ENCODE measurements at places on chromosomes 2 and 18.

DNA sequence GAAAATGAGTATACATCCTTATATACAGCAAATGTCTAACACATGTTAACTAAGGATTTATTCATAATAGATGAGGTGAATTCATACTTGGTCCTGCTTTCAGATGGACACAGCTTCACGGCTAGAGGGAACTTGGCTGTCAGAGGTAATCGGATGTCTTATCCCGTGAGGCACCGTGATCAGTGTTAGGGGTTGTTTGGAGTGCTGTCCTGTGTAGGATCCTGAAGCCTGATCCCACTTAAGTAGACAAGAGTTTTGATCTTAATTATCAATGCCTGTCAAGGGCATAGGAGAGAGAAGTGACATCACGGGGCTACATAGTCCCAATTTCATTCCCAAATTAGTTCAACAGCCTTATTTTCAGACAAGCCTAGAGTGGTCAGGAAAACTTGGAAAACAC is 204.6 kb downstream of the RNF144A start:
- DNase-seq, result no peak

GRCh38 chr18:62073461-62074281 is 113.2 kb downstream of the PIGN start:
- no peak for DNase-seq

DNA sequence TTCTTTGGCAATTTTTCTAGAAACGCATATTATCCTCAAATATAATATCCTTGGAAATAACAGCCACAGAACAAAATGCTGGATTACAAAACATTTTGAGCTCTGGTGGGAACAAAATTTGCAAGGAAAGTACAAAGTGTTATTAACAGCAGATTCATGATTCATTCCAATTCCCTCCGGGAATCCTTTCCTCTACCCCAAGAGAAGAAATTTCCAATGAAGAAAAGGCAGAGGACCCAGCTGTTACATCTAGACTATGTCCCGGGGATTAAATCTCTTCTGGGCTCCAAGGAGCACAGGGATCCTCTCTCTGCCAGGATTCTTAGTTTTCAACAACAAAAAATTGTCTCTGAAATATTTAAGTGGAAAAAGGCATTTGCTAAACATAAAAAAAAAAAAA is 51.6 kb upstream of the TMEFF2 start:
- no peak for DNase-seq

DNA sequence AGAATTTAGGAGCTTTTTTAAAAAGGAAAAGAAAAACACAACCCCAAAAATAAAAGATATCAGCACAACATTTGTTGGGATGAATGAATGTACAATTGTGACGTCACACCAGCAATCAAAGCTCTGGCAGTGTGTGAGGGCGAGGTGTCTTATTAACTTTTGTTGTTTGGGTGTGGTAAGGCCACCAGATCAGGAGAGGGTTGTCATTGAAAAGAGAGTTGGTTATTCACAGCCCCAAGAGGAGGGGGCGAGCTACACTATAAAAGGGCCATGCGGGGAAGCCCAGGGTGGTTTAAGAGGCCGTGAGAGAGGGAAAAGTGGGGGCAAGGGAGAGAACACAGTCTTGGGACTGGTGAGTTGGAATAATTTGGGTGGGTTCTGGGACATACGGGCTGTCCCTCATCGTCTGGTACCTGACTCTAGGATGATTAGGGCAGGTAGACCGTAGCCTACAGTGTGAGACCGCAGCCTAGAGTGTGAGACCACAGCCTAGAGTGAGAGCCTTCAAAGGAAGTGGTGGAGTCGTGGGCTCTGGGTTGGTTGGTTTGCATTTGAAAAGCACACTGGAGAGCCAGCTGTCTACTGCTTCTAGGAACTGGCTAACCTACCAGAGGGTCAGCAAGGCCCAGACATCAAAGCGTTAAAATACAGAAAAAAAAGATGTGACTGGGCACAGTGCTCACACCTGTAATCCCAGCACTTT is 128.4 kb downstream of the INO80D start:
- no peak for DNase-seq

DNA sequence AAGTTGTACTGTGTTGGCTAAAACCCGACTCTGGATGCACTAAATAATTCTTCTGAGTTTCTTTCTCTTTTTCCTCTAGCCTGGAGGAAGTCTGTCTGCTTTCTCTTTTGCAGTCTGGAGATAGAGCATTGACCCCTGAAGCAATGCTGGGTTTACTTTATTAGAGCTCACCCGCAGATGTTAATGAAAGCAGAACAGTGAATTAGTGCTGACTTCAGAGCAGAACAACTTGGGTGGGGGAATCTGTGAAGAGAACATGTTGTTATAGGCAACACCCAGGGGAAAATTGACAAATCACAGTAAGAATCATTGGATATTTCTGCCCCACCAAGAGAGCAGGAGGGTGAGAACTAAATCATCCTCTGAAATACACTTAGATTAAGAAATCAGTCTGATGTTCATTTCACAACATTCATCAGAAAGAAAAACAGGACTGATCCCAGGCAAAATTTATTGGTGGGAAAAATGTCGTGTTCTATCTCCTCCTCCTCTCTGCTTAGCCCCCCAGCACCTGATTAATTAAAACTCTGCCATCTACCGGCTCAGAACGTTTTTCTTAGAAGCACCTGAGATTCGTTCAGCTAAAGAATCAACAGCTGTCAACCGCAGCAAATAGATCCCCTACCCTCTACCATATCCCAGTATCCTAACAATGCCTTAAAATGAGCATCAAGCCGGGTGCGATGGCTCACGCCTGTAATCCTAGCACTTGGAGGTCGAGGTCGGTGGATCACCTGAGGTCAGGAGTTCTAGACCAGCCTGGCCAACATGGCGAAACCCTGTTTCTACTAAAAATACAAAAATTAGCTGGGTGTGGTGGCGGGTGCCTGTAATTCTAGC is 165.1 kb downstream of the FMNL2 start:
- no peak for DNase-seq

- DNase-seq, result no peak
Observed at GRCh38 chr2:133405252-133405651, 163.0 kb downstream of the NCKAP5 start.

GRCh38 chr2:48600204-48600813 is 17.3 kb upstream of the GTF2A1L start:
- peak; percentile 5 for DNase-seq
